Upper lobe of right lung (tissue), 1 donor: ENCODE measurements at places on chromosomes 7 and 10. TPM values are rescaled to one million over a fixed set of nuclear protein-coding genes. Genes with fewer than 3 reads are reported as not detected.

GRCh38 chr10:69506834-69507713, 55.8 kb downstream of the TSPAN15 start:
- peak overlapping the region; percentile 14 for H3K27ac ChIP-seq
- H3K4me1 ChIP-seq, result peaks cover 4% of the 10 kb centered on the region
- H3K36me3 ChIP-seq, result no peaks in the 10 kb centered on the region
- DNase-seq, result no peak
- no peaks in the 10 kb centered on the region for H3K27me3 ChIP-seq

GRCh38 chr7:33040803-33041516, 21.6 kb downstream of the NT5C3A start:
- H3K36me3 ChIP-seq, result no peaks in the 10 kb centered on the region
- H3K4me3 ChIP-seq, result peak overlapping the region; percentile 38
- H3K27ac ChIP-seq, result peak overlapping the region; percentile 77
- H3K4me1 ChIP-seq, result peaks cover 24% of the 10 kb centered on the region
- H3K27me3 ChIP-seq, result no peaks in the 10 kb centered on the region

DNA sequence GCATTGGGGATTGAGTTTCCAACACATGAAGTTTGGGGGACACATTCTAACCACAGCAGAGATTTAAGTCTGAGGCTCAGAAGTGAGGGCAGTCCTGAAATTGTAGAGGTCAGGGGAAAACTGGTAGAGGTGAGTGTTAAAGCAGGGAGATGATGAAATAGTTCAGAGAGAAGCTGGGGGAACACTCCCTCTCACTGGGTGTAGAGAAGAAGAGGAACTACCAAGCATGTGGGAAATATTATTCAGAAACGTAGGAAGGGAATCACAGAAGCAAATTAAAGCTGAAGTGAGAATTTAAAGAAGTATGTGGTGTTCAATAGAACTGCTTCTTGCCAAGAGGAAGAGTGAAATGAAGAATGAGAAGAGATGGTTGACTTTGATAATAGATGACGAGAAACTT, 121.5 kb upstream of the FAM3C start:
- H3K27me3 ChIP-seq, result no peaks in the 10 kb centered on the region
- H3K36me3 ChIP-seq, result no peaks in the 10 kb centered on the region
- no peak for DNase-seq

DNA sequence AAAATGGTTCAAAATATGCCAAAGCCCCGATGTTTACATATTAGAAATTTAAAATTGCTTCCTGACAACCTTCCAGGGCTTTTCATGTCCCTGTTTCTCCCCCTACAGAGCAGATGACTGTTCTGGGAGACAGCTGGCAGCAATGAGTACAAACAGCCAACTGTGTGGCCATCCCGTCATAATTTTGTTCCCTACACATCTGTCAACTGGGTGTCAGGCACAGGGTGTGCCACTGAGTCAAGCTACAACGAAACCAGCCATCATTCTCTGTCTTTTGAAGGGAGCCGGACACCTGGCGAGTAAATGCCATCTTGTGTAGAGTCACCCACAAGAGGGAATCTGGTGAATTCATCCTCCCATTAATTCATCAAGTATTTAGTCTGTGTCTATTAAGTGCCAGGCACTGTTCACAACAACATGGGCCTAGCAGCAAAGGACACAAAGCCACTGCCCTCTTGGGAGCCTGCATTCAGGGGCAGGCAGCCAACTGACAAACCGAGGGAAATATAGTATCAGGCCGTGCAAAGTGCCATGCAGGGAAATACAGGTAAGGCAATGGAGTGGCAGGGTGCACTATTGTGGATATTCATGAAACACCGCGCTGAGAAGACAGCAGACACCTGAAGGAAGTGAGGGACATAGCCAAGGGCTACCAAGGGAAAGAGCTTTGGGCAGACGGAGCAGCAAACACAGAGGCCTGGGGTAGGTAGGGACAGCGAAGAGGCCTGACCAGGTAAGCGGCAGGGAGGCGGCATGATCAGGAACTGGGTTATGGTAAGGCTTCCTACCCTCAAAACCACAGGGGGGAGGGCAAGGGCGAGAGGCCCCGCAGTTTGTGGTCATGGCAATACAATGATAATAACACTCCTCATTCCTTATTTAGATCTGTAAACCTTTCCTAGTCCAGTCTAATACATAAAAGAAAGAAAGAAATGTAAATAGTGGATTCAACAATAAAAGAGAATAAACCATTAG, 213.6 kb downstream of the FAM107B start:
- no peaks in the 10 kb centered on the region for H3K27me3 ChIP-seq
- H3K4me1 ChIP-seq, result peaks cover 27% of the 10 kb centered on the region
- H3K4me3 ChIP-seq, result no peak overlapping the region
- DNase-seq, result no peak
- H3K36me3 ChIP-seq, result no peaks in the 10 kb centered on the region

- H3K27me3 ChIP-seq, result no peaks in the 10 kb centered on the region
- no peaks in the 10 kb centered on the region for H3K4me1 ChIP-seq
- DNase-seq, result no peak
- no peak overlapping the region for H3K4me3 ChIP-seq
- no peaks in the 10 kb centered on the region for H3K36me3 ChIP-seq
- H3K27ac ChIP-seq, result no peak overlapping the region
Observed at GRCh38 chr10:52226197-52226847, 87.8 kb upstream of the DKK1 start.

- H3K4me1 ChIP-seq, result no peaks in the 10 kb centered on the region
- H3K27ac ChIP-seq, result no peak overlapping the region
- no peak for DNase-seq
- peaks cover 88% of the 10 kb centered on the region for H3K36me3 ChIP-seq
- no peak overlapping the region for H3K4me3 ChIP-seq
- H3K27me3 ChIP-seq, result no peaks in the 10 kb centered on the region
Observed at GRCh38 chr10:122241836-122242235, 29.3 kb upstream of the BTBD16 start.

- H3K4me3 ChIP-seq, result no peak overlapping the region
- H3K27ac ChIP-seq, result no peak overlapping the region
- DNase-seq, result no peak
- no peaks in the 10 kb centered on the region for H3K4me1 ChIP-seq
- H3K36me3 ChIP-seq, result peaks cover 21% of the 10 kb centered on the region
- no peaks in the 10 kb centered on the region for H3K27me3 ChIP-seq
Observed at GRCh38 chr10:127372361-127372760, 176.0 kb upstream of the INSYN2A start.

DNA sequence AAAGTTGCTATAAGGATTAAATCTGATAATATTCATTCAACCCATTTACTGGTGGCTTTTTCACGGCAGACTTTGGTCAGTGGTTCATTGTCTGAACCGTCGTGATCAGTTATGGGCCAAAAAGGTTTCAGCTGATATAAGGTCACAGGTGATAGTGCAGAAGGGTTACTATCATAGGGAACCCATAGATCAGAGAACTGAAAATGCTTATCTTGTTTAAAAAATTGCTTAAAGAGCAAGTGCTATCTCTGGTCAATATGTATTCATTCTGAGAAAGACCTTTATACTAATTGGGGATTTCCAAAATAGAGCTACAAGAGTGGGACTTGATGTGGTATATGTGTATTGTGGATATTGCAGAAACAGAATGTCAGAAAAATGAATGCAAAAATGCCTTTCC, 147.8 kb upstream of the SEMA3E start:
- no peaks in the 10 kb centered on the region for H3K4me1 ChIP-seq
- H3K27ac ChIP-seq, result no peak overlapping the region
- DNase-seq, result no peak
- no peak overlapping the region for H3K4me3 ChIP-seq
- H3K27me3 ChIP-seq, result no peaks in the 10 kb centered on the region

DNA sequence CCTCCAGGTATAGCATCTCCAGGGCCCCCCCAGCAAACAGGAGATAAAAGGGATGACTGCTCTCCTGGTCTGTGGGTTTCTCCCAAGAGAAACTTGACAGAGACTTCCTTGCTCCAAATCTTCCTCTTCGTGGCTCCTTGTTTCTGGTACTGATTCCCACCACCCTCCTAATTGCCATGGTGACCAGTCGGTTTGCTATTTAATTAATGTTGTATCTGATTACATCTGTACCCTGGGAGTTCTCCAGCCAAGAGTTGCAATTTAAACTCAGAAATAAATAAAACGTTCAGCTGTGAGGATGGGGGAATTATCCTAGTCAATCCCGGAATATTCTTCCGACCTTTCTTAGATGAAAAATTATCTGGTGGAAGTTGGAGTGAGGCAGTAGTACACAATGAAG, 264.7 kb downstream of the PAXIP1 start:
- no peaks in the 10 kb centered on the region for H3K4me1 ChIP-seq
- H3K4me3 ChIP-seq, result no peak overlapping the region
- no peaks in the 10 kb centered on the region for H3K36me3 ChIP-seq
- no peak overlapping the region for H3K27ac ChIP-seq
- H3K27me3 ChIP-seq, result no peaks in the 10 kb centered on the region
- no peak for DNase-seq

DNA sequence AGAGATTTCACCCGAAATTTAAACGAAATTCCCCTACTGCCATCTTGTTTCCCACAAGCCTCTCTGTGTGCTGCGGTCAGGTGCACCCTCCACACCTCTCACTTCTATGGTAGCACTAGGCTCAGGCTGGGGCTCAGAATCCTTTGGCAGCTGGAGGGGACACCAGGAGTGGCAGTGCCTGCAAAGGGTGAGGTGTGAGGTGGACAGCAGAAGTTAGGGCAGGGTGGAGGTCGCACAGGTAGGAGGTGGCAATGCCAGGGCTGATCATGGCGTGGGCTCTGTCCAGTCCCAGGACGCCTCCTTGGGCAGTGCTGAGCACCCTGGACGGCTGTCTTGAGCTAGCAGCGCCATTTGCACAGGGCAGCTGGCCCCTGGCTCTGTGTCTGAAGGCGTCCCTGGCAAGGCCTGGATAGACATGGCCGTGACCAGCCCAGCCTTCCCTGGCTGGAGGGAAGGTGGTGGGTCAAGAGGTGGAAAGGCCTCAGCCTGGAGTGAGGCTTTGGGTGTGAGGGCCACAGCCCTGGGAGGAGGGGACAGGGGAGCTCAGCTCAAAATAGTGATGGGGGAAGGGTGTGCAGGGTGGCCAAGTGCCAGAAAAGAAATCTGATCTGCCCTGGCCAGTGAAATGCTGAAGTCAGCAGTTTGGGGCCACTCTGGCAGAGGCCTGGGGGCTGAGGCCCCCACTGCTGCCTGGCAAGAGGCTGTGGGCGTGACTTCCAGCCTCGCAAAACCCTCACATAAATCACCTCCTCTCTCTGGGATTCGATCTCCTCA, 40.0 kb downstream of the ZCCHC24 start:
- peaks cover 74% of the 10 kb centered on the region for H3K4me1 ChIP-seq
- H3K27ac ChIP-seq, result peak overlapping the region; percentile 58
- no peaks in the 10 kb centered on the region for H3K27me3 ChIP-seq
- no peaks in the 10 kb centered on the region for H3K36me3 ChIP-seq
- no peak overlapping the region for H3K4me3 ChIP-seq
- peak; percentile 53 for DNase-seq

GRCh38 chr7:12570168-12570533, 369 bp upstream of the SCIN start:
- no peaks in the 10 kb centered on the region for H3K4me1 ChIP-seq
- peaks cover 15% of the 10 kb centered on the region for H3K27me3 ChIP-seq
- peak overlapping the region; percentile 38 for H3K27ac ChIP-seq
- H3K36me3 ChIP-seq, result no peaks in the 10 kb centered on the region
- peak; percentile 72 for DNase-seq

- no peaks in the 10 kb centered on the region for H3K36me3 ChIP-seq
- DNase-seq, result no peak
- peak overlapping the region; percentile 36 for H3K27ac ChIP-seq
- no peaks in the 10 kb centered on the region for H3K27me3 ChIP-seq
Observed at GRCh38 chr10:97355571-97355975, 21.0 kb upstream of the FRAT2 start.

DNA sequence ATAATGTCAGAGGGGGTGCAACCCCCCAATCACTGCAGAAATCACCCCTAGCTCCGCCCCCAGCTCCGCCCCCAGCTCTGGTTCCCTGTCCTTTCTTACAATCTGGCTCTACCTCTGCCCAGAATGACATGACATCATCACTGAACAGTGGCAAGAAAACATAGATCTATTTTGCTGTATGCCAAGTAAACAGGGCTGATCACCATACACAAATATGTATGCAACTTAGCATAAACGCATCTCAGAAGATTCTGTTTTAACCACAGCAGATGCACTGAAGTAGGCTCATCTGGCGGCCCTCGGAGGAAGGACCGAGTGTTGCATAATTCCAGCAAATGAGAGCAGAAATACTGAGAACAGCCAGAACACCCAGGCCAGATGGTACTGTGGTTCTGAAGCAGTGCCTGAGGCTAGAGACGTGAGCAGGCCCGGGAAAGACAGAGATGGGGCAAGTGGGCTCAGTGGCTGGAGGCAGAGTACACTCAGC, 293.3 kb upstream of the KLF14 start:
- no peak for DNase-seq
- peaks cover 59% of the 10 kb centered on the region for H3K4me1 ChIP-seq
- H3K27ac ChIP-seq, result peak overlapping the region; percentile 47
- no peaks in the 10 kb centered on the region for H3K36me3 ChIP-seq
- no peak overlapping the region for H3K4me3 ChIP-seq

DNA sequence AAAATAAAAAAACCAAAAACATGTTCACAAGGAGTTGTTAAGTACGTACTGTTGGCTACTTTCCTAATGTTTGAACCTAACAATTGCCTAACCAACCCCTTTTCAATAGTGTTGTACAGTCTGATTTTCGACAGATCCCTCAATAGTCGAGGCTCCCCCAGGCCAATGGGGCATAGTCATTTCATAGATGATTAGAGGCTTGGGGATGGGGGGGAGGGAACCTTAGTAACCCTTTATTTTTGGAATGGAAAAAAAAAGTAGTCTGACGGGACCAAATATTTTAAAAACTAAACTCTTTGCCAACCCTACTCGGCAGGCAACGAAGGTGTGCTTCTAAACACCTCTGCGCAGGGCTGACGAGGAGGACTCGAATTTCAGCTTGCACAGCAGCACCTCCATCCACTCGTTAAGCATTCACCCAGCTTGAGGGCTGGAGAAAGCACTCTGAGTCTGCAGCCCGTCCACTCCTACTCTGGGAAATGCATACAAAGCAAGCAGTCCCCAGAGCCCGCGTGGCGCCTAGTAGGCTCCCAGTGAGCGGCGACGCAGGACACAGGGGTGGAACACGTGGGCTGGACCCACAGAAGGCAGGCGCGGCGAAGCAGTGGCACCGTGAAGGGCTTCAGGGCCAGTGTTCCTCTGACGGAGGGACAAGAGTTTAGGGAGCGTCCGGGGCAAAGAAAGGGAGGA, 899 bp downstream of the PUS7 start:
- DNase-seq, result peak; percentile 84
- peak overlapping the region; percentile 92 for H3K27ac ChIP-seq
- H3K36me3 ChIP-seq, result no peaks in the 10 kb centered on the region
- H3K27me3 ChIP-seq, result no peaks in the 10 kb centered on the region
- H3K4me1 ChIP-seq, result peaks cover 12% of the 10 kb centered on the region

GRCh38 chr10:59631237-59631636, 78.4 kb downstream of the SLC16A9 start:
- no peak overlapping the region for H3K4me3 ChIP-seq
- H3K27ac ChIP-seq, result no peak overlapping the region
- H3K27me3 ChIP-seq, result no peaks in the 10 kb centered on the region
- DNase-seq, result no peak
- H3K4me1 ChIP-seq, result no peaks in the 10 kb centered on the region

- no peak overlapping the region for H3K4me3 ChIP-seq
- H3K27me3 ChIP-seq, result no peaks in the 10 kb centered on the region
- peaks cover 7% of the 10 kb centered on the region for H3K4me1 ChIP-seq
- DNase-seq, result no peak
- no peak overlapping the region for H3K27ac ChIP-seq
Observed at GRCh38 chr10:51389415-51390321, 309.7 kb downstream of the CSTF2T start.

Gene ZNF736
- 13.5 TPM for total RNA-seq

Gene IDI2
- total RNA-seq, result not detected

Gene ENKUR
- 0.49 TPM for total RNA-seq

Gene PITX3
- total RNA-seq, result not detected

Gene CDH23
- total RNA-seq, result 10.9 TPM

Gene DGKB
- not detected for total RNA-seq

Gene TAS2R5
- total RNA-seq, result 2.2 TPM

Gene HACD1
- total RNA-seq, result 34.3 TPM

Gene ITPRID1
- not detected for total RNA-seq

Gene KLF14
- not detected for total RNA-seq

Gene TMEM229A
- not detected for total RNA-seq

Gene AKR1C1
- total RNA-seq, result 42.0 TPM

Gene SLC29A4
- total RNA-seq, result 0.98 TPM
